ENCODE measurements at places on chromosomes 3 and 15.

DNA sequence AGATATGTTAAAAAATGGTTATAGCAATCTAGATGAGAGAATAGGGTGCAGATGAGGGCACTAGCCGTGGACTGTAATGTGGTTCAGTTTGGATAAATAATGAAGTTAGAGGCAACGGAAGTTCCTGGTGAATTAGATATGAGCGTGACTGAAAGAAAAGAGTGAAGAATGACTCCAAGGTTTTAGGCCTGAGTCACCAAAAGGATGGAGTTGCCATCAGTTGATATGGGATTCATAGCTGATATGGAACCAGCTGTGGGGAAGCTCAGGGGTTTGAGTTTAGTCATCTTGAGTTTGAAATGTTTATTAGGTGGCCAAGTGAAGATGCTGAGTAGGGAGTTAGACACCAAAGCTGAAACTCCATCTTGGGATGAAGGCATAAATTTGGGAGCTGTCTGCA is 66.2 kb downstream of the SSR3 start:
- DNase-seq: no peak

GRCh38 chr15:40264321-40265153 is 18.3 kb downstream of the ANKRD63 start:
- DNase-seq: no peak

DNA sequence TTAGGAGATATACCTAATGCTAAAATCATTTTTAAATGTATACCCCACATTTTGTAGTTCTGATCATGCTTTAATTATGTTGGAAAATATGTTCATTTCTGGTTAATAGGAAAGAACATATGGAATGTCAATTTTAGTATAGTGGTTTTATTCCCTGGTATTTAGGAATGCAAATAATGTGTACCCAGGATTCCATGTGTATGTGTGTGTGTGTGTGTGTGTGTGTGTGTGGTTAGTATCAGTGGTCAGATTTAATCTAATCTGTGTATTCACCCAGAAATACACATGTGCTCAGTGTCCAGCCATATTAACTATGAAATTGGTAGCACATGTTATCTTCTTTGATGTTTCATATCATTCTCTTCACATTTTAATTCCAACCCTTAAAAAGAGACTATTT is 233.5 kb upstream of the DCBLD2 start:
- DNase-seq: no peak

GRCh38 chr3:33718595-33718907 is 497 bp upstream of the CLASP2 start:
- DNase-seq: no peak

- DNase-seq: no peak
Observed at GRCh38 chr3:73188707-73189106, 127.2 kb downstream of the EBLN2 start.

DNA sequence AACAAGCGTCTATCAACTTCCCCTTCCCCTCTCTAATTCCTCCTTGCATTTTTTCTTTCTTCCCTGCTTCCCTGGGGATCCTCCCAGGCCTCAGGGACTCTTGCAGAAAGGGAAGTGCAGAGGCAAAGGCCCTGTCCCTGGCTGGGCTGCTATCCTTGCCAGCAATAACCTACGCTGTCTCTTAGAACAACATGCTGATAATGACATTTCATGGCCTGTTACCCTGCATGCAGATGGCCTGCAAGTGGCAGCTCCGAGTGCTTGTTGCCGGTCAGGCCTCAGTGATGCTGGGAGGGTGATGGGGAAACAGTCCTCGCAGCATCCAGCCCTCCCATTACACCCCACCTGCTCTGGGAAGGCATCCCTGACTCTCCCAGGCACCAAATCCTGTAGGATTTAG is 167.6 kb downstream of the RAB11A start:
- DNase-seq: no peak

GRCh38 chr15:60076582-60077276 is 72.6 kb downstream of the FOXB1 start:
- no peak for DNase-seq

- DNase-seq: no peak
Observed at GRCh38 chr15:60871152-60871551, 357.9 kb downstream of the RORA start.

DNA sequence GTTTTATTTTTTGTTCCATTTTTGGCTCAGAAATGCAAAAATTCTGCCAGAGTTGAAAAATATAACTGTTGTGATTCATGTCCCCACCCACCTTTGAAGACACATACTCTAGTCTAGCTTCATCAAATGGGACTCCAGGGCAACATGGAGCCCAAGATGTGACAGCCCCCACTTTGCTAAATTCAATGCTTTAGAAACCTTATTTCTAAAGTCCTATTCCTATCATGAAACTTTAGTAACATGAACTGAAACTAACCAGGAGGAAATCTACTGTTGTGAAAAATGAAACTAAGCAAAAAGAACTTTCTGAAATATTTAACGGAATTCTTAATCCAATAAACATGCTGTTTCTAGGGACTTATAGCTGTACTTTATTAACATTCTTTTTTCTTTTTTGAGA is 20.3 kb downstream of the UBP1 start:
- peak; percentile 69 for DNase-seq

DNA sequence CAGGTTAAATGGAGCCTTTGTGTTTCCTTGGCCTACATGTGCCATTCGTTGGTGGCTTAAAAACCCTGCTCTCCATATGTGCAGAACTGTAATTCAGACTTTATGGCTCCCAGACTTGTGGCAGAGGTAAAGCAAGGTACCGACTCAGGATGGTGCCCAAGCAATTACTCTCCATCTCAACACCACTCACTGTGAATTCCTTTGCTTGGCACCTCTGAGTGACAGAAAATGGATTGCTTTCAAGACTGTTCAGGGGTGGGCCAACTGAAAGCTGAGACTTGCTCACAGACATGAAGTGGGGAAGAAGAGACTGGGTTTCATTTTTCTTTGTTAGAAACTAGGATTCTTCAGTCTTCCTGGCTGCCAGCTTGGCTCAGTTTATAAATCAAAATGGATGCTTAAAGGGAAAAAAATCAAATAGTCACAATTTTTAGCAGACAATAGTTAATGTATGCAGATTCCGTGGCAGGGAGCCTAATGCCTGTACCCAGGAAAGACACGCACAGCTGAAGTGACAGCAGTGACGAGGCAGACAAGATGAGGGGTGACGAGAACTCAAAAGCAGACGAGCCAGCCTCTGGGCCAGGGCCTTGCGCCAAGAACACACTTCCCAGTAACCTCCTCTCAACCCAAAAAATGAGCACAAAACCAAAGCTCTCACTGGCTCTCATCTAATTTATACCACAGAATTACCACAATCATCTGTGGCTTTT is 207.9 kb upstream of the SLC2A2 start:
- no peak for DNase-seq

Measured in suppressor macrophage treated with lipopolysaccharide for 4 hours (primary cell).